ENCODE measurements at places on chromosomes 1 and 21.

DNA sequence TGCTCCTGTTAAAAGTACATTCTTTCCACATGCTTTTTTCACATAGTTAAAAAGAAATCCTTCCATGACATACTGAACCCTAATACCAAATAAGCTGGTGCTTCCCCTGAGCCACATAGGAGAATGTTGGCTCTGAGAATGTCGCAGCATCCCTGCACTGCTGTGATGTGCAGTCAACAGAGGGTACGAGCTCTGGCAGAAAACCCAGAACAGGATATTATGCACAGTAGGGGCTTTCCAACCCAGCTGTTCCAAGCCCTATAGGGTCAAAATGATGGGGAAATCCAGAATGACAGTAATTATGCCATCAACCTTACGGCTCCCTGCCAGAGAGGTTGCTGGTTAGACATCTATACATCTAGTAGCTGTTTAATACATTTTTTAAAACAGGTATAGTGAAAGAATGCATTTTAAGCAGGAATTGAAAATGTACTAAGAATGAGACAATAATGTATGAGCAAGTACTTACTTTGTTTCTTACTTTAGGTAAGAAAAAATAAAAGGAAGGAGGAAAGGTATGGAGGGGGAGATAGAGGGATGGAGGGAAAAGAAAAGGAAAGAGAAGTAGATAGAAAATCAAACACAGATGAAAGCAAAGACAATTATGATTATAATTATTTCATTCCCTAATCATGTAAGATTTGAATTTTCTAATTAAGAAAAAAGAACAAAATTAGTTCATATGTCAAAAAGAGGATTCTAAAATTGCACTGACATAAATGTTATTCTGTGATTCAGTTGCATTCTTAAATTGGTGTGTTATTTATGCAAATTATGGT lies 126.0 kb downstream of the NR5A2 start:
- no peak for DNase-seq

DNA sequence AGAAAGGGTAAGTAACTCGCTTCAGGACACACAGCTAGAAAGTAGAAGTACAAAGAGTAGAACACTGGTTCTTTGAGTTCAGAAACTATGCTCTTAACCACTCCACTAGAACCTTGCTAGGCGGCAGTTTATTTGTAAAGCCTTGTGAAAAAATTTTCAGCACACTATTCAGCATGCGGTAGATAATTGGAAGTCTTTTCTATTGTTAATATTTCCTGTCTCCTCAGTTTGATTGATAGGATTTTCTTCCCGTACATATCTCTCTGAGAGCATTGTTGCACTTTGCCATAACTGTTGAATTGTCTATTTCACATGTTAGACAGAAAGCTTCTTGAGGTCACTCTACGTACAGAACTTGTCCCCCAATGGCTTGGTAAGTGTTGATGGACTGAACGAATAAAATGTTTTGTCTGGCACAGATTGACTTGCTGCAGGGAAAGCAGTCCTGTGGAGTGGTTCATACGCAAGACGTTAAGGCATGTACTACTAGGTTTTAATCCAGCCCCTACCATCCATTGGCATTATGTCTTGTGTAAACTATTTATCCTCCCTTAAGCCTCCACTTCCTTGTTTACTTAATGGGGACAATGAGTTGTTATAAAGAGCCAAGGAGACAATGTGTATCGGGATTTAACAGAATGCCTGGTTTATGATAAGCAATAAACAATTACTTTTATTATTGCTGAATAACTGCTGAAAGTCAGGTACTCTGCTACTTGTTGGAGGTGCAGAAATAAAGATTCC lies 35.8 kb downstream of the C1orf21 start:
- DNase-seq = no peak

DNA sequence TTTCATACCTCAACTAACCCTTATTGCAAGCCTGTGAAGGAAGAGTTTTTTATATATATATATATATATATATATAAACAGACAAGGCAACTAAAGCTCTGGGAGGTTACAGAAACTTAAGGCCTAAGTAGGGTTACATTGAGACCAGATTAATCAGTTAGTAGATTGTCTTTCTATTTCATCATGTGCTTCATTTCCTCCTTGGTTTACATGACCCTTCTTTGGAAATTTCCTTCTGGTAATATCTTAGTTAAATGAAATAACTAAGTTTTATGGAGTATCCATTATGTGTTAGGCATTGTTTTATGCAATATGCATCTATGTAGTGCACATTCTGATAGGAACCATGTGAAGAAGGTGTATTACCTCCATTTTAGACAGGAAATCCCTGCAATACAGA lies 112.7 kb downstream of the FGGY start:
- no peak for DNase-seq

- DNase-seq = no peak
These were observed 65.5 kb downstream of the ACOT7 start for GRCh38 chr1:6328091-6328490.

DNA sequence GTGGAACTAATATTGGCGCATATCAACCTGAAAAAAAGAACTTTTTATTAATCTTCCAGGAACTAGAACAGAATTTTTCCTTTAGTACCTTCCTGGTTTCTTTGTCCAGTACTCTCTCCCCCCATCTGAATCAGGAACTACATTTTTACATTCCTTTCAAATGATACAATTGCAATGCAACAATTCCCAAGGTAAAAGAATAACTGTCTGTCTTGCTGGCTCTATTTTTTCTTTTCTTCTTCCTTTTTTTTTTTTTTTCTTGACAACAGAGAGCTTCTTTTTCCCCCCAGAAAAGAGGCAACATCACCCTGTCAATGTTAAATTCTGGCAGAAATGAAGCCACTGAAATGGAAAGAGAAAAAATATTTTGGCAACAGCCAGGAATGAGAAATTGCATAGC lies 4.5 kb upstream of the CD101 start:
- DNase-seq = no peak

- DNase-seq = no peak
These were observed 46.4 kb downstream of the NUAK2 start for GRCh38 chr1:205275133-205275532.

- DNase-seq = no peak
These were observed 29.2 kb upstream of the IL10 start for GRCh38 chr1:206801467-206801866.
